ENCODE measurements at places on chromosomes 2 and 18.

GRCh38 chr2:122135021-122135937 is 379.8 kb downstream of the TSN start:
- no peak for DNase-seq

DNA sequence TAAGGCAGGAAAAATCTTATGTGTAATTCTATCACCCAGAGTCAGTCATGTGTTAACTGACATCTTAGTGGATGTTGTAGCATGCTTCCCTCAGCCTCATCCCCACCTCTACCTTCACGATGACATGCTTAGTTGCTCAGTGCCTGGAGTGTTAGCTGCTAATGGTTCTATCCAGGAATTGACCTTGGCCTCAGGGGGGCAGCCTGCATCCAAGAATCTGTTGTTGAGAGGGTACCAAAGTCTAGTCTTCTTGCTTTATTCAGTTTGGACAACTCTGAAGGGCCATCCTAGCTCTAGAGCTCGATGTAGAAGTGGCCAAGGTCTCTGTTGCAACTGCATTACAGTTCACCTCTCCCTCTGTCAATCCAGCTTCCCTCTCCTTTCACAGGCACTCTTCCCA is 61.2 kb downstream of the ACYP2 start:
- peak; percentile 46 for DNase-seq

DNA sequence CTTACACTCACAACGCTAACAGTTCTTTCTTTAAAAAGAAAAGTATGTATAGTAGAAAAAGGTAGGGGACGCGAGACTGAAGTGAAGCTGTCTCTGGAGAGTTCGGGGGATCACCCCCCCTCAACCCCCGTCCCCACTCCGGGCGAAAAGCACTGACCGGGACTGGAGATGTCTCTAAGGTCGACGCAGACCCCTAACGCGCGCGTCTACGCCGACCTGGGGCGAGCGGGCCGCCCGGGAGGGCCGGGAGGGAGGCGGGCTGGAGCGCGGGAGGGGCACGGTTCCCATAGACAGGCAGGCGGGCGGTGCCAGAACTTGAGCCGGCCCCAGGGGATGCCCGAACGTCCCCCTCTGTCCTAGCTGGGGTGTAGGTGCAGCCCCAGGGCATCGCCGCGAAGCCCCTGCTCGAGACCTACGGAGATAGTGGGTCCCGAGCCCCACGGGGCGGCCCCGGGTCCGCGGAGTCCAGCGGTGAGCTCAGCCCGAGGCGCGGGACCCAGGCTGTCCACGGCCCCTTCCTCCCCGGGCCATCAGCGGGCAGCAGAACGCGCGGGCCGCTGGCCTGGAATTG is 82.2 kb downstream of the CHRNA1 start:
- peak; percentile 40 for DNase-seq

DNA sequence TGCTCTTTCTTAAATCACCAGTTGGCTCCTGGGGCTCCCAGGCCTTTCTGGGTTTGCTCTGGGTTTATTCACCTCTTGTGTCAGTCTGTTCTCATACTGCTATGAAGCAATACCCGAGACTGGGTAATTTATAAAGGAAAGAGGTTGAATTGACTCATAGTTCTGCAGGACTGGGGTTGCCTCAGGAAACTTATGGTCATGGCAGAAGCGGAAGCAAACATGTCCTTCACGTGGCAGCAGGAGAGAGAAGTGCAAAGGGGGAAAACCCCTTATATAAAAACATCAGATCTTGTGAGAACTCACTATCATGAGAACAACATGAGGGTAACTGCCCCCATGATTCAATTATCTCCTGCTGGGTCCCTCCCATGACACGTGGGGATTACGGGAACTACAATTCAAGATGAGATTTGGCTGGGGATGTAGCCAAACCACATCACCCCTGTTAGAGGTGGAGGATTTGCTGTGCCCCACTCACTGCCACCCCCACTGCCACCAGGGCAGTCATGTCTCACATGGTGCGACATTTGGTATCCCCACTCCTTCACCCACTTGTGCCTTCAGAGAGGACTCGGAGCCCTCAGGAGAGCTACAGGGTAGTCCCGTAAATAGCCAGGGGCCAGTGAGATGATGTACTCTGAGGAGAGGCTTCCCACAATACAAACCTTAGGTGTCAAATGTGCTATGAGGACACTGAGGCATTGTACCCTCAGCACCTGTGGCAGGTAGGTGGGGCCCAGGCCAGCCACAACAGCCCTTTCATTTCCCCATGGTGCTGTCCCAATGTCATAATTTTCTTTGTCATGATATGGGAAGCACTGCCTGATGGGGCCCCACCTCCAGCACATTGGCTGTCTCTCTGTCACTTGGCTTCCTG is 35.7 kb downstream of the CDC42EP3 start:
- DNase-seq = no peak

- peak; percentile 69 for DNase-seq
Measured at GRCh38 chr18:25503567-25504081, 151.7 kb upstream of the ZNF521 start.

DNA sequence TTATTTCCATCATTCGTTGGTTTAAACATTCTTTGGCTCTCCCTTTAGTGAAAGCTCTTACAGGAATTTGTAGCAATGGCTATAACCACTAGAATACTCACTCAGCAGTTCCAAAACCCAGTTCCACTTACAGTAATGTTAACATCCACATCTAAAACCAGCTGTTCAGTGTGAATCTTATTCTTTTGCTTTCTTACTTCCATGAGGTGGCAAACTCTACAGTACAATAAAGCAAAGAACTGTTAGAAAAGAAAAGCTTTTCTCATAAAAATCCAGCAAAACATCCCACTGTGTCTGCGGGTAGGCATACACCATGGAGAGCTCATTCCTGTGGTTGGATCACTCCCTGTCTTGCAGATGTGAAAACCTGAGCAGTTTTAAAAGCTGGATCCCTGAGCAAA is 147.1 kb downstream of the ARHGAP28 start:
- DNase-seq = no peak

GRCh38 chr2:36584148-36584794 is 13.7 kb downstream of the FEZ2 start:
- DNase-seq = no peak

DNA sequence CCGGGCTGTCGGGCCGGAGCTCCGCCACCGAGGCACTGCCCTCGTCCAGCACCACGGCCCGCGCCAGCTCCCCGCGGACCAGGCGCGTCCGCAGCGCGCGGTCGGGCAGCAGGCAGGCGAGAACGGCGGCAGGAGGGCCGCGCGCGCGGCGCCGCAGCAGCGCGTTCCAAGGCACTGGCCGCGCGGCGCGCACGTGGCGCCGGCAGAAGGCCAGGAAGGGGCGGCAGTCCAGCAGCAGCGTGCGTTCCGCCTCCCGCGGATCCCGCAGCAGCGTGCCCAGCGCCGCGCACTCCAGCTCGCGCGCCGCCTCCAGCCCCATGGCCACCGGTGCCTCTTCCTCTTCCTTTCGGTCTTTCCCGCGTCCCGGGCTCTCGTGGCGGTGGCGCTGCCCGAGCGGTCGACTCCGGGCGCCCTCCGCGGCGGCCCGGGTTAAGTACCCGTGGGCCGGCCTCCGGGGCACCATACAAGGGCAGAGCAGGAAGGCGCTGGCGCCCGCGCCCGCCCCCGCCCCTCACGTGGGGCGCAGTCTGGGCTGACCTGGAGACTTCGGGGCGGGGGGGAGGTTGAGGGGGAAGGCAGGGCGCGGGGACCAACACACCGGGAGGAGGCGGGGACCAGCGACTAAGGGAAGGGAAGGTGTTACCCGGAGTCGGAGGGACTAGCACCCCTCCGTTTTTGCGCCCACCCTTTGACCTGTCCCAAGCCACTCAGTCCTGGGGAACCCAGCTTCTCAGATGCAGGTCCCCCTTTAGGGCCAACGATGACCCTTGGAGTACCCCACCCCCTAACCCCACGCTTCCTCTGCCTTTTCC is at the start of gene DUSP2:
DUSP2 (minus strand) TSS at position 405 of the 812 bp plus-strand sequence; CDS start at position 319, 86 bp downstream.
- DNase-seq = peak; percentile 73

- DNase-seq = peak; percentile 56
Measured at GRCh38 chr18:77014538-77014937, 118.0 kb downstream of the MBP start.

DNA sequence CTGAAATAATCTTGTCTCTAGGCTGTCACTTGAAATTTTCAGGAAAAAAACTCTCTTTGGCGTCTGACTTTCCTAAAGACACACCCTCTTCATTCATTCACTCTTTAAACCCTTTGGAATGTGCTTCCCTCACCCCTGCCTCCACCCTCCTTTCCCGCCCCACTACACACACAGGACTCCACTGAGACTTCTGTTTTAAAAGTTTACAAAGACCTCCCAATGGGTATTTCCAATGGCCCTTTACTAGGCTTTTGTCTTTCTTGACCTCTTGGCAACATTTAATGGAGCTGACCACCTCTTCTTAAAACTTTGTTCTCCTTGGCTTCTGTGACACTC is 96.1 kb downstream of the RBMS1 start:
- no peak for DNase-seq

DNA sequence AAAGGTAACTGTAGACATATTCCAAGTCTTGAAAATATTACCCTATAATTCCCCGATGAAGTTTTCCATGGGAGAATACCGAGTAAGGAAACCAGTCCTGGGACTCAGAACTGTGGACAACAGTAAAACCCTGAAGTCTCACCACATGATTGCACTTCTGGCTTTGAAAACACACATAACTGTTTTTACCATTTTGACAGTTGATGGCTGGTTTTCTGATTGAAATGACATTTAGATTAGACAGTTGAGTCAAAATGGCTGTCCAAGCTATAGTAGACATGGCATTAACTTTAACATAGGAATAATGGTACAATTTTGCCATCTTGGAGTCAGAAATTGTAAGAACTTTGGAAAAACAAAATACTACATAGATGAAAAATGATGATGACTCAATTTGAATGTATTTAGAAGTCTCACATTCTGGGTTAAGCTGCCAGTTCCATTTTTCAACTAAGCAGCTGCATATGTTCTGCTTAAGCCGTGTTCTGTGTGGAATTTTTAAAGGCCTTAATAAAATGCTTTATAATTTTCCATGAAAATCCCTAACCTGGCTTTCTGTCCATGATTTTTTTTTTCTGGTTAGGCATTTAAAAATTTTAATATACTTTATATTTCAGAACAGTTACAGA is 38.3 kb upstream of the WIPF1 start:
- no peak for DNase-seq

- no peak for DNase-seq
Measured at GRCh38 chr2:65456064-65456463, 23.7 kb upstream of the SPRED2 start.

- DNase-seq = no peak
Measured at GRCh38 chr2:198096002-198096401, 291.6 kb downstream of the PLCL1 start.

GRCh38 chr2:127020536-127020935 is 86.4 kb downstream of the BIN1 start:
- DNase-seq = no peak

DNA sequence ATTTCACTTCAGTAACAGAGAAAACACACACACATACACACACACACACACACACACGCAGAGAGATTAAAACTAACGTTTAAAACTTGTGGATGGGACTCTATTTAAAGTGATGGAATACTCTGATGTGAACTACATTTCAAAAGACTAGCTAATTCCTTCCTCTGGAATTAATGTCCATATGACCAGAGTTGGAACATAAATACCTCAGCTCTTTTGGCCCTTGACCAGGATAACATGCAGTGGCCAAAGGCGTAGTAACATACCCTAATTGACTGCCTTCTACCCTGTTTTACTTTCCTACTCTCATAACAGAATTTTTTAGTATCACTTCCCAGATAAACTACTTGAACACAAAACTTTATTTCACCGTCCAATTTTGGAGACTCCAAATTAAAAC is 671.3 kb upstream of the CHAC2 start:
- no peak for DNase-seq

- no peak for DNase-seq
Measured at GRCh38 chr2:170307555-170308351, 129.8 kb downstream of the MYO3B start.

DNA sequence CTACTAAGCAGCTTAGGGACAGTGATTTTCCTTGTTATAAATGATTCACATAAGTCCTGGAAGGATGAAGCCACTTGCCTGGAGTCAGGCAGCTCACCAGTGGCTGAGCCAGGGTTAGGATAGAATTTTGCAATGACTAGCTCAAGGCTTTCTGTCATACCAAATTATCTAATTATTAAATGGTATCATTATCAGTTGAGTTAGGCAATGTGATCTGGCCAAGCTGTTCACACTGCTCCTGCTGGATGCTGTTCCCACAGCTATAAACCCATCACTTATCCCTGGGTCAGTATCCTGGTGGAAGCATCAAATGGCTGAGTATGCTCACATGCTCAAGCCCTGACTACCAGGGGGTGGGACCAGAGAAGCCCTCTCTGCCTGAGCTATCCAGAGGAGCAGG is 235.2 kb downstream of the MTX2 start:
- no peak for DNase-seq

DNA sequence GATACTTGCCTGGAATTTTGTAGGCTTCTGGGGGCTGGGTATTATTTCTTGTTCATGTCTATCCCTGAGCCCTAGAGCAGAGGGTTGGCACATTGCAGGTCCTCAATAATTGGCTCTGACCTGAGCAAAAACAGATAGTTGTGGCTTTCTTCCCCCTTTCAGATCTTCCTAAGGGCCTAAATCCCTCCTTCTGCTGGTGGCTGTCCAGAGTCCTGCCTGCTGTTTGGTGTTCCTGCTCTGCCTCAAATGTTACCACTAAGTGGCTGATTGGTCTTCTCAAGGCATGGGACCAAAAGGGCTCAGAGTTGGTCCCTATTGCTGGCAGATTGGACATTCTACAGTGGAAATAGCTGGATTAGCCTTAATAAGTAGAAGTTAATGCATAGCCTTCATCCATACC is 1.1 kb upstream of the CRYGB start:
- no peak for DNase-seq

DNA sequence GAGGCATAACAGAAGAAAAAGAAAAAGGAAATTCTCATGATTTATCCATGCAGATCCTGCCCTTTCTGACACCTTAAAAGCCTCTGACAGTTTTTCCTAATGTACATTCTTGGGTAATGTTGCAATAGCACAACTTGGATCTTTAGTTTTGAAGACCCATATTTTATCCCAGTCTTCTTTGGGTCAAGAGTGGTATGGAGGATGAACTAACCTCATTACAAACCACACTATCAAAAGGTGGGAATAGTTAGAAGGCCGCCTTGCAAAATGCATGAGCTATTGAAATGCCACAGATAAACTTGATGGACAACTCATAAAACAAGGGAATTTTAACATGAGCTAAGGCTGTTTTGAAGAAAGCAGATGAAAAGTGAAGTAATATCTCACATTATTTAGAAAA is 1479.8 kb upstream of the ACVR2A start:
- no peak for DNase-seq

DNA sequence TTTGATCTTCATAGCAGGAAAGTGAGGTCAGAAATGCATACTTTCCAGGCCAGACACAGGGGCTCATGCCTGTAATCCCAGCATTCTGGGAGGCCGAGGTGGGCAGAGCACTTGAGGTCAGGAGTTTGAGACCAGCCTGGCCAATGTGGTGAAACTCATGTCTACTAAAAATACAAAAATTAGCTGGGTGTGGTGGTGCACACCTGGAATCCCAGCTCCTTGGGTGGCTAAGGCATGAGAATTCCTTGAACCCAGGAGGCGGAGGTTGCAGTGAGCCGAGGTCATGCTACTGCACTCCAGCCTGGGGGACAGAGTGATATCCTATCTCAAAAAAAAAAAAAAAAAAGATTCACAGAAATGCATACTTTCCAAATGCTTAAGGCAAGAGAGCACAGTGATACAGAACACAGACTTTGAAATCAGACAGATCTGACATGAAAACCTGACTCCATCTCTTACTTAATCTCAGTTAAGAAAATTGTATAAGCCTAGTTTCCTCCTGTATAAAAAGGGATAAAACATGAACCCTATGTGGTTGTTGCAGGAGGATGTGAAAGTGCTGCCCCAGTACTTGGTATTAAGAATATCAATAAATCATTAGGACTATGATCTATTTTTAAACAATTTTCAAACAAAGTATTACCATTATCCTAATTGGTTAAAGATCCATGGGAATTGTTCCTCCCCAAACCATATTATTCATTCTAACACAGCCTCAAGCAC is 26.4 kb downstream of the COBLL1 start:
- DNase-seq = no peak

Measured in ovary (tissue), 10 donors.